ENCODE measurements at places on chromosomes 7 and 10.

DNA sequence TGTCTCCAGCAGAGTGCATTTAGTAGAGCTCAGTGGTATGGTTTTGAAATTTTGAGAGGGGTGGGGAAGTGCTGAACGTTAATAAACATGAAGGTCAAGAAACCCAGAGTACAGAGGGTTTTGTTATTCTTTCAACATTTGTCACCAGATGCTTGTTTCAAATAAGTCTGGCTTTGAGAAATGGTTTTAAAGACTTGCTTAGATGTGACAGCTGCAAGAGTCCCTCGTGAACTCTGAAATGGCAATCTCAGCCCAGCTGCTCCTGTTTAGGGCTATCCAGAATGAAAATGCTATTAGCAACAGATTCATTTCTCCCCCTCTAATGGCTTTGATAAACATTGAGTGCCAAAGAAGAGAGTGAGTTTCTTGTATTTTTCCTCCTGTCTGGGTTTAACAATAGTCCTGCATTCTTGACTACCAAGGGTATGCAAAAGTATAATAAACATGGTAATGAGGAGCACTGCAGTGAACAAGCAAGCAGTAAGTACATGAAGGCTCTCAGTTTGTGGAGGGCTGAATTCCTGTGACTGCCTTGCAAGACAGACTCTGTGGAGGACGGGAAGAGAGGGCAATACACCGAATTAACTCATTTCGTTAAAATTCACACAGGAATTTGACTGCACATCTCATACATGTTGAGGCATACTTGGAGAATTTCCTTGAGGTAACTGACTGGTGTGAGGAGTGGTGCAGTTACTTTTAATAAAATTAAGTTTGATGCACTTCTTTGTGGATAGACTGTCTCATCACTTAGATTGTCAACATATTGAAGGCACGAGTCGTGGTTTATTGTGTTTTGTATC is 490.9 kb downstream of the REEP3 start:
- no peak for DNase-seq

- DNase-seq = no peak
Measured at GRCh38 chr10:107129000-107129399, 35.5 kb downstream of the SORCS1 start.

DNA sequence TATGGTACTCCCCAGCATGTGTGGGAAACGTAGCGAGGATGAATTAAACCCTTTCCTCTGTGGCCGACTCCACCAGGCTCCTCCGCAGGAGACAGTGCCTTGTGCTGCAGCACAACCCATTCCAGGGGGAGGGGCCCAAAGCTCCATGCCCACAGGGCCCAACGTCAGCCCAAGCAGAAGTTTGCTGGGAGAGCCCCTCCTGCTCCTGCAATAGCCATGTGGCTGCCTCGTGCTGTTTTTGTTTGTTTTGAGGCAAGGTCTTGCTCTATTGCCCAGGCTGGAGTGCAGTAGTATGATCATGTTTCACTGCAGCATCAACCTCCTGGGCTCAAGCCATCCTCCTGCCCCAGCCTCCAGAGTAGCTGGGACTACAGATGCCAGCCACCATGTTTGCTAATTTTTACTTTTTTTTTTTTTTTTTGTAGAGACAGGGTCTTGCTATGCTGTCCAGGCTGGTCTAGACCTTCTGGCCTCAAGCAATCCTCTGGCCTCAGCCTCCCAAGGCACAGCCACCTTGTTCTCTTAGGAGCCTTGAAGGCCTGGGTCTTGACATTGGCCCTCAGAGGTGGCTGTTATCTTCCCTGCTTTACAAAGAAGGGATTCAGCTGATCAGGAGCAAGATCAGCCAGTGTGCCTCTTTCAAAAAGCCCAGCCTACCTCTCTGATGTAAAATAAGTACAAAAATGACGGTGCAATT is 102.8 kb downstream of the DYNC2I1 start:
- DNase-seq = no peak

- DNase-seq = no peak
Measured at GRCh38 chr10:130193493-130194193, 57.5 kb downstream of the GLRX3 start.

DNA sequence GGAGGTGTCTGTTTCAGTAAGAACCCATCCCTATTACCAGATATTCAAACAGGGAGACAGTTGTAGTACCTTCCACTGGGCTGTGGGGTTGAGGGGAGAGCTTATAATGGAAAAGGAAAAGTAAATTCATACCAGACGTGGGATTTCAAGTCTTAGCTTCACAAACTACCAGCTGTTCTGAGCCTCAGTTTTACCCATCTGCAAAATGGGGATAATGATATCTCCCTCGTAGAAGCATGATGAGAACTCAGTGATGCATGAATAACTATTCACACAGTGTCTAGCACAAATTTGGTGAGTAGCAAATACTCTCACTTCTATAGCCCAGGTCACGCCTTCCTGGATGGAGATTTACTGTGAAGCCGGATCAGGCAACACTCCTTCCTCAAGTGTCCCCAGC is 29.1 kb upstream of the IKZF1 start:
- DNase-seq = no peak

DNA sequence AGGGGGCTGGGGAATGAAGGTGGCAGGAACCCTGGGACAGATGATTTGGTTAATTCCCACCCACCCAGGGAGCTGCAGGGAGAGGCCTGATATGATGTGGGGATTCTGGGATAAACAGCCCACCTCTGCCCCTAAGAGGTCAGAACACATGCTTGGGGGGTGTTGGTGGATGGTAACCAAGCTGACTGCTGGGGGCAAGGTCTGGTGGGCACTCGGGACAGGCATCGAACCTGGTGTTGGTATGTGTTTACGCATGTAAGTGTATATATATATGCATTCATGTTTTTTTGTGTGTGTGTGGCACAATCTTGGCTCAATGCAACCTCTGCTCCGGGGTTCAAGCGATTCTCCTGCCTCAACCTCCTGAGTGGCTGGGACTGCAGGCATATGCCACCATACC is 80.7 kb upstream of the TMEM248 start:
- no peak for DNase-seq

GRCh38 chr7:44068054-44068453 is 2.7 kb upstream of the PGAM2 start:
- no peak for DNase-seq

DNA sequence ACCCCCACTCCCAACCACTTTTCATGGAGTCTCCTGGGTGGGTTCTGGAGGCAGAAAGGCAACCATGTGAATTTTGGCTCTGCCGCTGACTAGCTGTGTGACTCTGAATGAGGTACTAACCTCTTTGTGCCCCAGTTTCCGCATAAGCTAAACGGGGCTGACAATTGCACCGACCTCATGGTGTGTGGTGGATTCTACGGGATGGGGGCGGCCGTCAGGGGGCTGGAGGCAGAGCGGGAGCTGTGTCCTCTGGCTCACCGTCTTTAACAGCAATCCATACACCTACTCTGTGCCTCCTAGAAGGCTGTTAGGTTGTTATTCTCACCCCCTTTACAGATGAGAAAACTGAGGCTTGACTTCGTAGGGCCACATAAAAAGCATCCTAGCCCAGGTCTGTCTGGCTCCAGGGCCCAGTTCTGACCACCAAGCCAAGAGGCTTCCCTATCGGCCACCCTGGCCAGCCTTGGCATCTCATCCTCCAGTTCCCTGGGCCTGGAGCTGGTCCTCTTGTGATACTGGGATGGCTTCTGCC is 4.3 kb upstream of the SLC29A3 start:
- peak; percentile 73 for DNase-seq

GRCh38 chr7:104408371-104408770 is 80.0 kb downstream of the LHFPL3 start:
- DNase-seq = no peak

- DNase-seq = peak; percentile 39
Measured at GRCh38 chr7:22219036-22219435, 137.9 kb downstream of the RAPGEF5 start.

DNA sequence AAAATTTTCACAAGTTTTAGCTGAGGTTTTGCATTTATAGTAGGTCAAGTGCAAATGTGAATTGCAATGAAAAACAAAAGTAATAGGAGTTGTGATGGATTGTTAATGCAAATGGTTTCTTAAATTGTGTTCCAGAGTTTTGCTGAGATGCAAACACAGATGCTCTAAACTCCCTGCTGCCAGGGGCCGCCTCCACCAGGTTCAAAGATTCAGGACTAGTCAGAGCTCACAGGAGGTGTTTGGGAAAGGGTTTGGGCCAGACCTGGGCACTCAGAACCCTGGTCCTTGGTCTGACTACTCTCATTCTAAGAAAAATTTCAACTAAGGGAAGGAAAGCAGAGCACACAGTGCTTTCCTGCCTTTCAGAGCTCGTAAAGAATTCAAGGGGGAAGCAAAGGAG is 193.1 kb downstream of the CCSER2 start:
- DNase-seq = no peak

GRCh38 chr7:111429781-111430180 is 132.5 kb downstream of the IMMP2L start:
- DNase-seq = no peak

- no peak for DNase-seq
Measured at GRCh38 chr7:36777855-36778254, 53.6 kb upstream of the AOAH start.

DNA sequence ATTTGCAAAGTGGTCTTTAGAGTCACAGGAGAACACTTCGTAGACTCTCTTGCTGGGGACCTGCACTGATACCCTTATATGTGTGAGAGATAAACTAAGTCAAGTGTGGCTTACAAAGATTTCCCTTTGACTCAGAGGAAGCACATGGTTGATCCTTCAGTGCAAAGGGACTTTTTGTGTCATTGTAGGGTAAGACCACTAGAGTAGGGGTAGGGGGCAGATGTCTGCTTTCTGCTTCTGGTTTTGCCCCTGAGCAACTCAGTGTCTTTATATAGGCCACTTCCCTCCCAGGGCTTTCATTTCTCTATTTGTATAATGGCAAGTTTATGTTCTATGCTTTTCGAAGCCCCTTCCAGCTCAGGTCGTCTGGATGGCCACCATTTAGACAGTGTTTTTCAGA is 281.7 kb downstream of the SORCS3 start:
- DNase-seq = no peak

- DNase-seq = no peak
Measured at GRCh38 chr10:110524859-110525232, 27.1 kb downstream of the DUSP5 start.

- DNase-seq = no peak
Measured at GRCh38 chr10:109861081-109861480, 62.2 kb downstream of the XPNPEP1 start.

GRCh38 chr10:660413-660969 is 29.0 kb downstream of the DIP2C start:
- no peak for DNase-seq

GRCh38 chr7:111093496-111093895 is 2.6 kb downstream of the LRRN3 start:
- DNase-seq = no peak

DNA sequence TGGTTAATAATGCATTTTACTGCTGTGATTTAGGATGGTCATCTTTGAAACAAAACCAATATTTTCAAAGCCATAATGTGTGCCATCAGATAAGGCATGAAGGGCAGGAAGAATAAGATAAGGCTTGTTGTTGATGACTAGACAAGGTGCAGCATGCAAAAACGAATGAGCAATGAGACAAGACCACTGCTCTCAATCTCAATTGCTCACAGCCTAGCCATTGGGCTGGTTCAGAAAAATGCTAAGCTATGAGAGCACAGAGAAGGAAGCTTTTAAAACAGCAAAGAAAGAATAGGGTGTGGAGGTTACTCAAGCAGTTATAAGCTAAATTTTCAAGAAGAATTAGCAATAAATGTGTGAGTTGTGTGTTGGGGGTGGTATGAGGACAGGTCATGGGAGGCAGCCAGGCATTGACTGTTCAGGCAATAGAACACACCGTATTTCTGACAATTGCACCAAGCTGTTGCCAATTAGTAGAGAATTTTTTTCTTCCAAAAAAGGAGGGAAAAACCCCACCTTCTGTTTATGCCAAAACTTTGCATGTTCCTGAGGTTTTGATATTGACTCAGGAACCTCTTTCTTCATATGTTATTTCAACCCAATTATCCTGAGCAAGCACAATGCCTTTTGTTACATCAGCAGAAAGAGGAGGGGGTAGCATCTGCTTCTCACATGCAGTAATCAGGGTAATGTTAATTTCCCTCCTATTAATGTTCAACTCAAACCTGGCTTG is 276.5 kb downstream of the HDAC9 start:
- DNase-seq = no peak

DNA sequence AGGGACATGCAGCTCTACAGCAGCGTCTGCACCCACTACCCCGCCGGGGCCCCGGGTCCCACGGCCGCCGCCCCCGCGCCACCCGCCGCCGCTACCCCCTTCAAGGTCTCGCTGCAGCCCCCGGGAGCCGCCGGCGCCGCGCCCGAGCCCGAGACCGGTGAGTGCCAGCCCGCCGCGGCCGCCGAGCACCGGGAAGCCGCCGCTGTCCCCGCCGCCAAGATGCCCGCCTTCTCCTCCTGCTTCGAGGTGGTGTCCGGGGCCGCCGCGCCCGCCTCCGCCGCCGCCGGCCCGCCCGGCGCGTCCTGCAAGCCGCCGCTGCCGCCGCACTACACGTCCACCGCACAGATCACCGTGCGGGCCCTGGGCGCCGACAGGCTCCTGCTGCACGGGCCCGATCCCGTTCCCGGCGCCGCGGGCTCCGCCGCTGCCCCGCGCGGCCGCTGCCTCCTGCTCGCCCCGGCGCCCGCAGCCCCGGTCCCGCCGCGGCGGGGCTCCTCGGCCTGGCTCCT is 631 bp downstream of the OTUD1 start:
- DNase-seq = peak; percentile 11

- no peak for DNase-seq
Measured at GRCh38 chr7:17467386-17467945, 169.0 kb downstream of the AHR start.

DNA sequence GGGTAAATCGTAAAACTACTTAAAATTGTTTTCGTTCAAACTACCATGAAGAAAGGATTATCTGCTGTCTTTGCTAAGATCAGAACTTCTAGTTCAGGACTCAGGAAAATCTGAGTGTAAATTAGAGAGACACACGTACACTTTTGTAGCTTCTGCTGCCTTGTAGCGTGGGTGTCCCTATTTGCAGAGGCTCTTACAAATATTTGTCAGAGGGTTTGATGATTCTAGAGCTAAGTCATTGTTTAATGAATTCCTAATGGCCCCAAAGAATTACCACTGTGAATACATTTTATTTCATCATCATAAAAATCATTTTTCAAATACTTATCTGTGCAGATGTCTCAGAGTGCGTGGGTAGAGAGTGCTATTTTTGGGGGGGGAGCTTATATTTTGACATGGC is 314.9 kb downstream of the LRMDA start:
- no peak for DNase-seq

DNA sequence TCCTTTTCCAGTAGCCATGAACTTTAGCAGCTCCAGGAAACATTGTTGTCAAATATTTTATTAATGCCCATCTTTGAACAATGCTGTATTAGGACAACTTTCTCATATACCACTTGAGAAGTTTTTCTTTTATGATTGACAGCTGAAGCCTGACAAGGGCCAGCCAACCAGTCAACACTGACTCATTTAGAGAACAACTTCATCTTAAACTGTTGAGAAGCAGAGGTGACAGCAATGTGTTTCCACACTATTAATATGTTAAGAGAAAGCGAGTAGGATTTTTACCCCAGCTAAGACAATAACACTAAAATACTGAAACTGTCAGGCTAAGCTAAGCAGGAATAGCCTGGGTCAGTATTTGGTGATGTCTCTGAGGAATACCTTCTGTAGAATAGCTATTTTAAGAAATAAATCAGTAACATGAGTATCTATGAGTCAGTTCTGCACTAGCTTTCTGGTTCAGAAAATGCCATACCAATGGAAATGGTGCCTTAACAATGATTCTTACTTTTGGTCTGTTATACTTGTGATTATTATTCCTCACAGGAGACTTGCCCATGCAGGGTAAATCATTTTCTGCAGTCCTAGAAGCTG is 168.8 kb upstream of the POT1 start:
- DNase-seq = no peak

GRCh38 chr7:86749741-86750665 is 106.3 kb downstream of the GRM3 start:
- no peak for DNase-seq

GRCh38 chr10:38127812-38128211 is 33.7 kb downstream of the ZNF37A start:
- no peak for DNase-seq

Data from posterior cingulate gyrus (tissue), 11 donors.